ENCODE measurements at places on chromosomes 7 and 10.

DNA sequence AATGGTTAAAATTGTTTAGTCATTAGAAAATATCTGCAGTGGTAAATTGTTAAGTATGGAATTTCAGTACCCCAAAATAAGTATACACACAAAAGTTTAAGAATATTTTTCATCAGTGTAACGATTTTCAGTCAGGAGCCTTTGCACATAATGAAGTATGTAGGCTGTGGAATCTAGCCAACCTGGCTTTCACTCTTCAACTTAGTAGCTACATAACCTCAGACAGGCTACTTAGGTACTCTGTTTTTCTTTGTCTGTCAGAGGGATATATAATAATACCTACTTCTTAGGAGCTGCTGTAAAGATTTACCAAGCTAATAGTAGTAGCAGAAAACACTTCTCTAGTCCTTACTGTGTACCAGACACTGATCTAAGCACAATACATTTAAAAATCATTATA lies 137.5 kb downstream of the ZEB1 start:
- DNase-seq: no peak

DNA sequence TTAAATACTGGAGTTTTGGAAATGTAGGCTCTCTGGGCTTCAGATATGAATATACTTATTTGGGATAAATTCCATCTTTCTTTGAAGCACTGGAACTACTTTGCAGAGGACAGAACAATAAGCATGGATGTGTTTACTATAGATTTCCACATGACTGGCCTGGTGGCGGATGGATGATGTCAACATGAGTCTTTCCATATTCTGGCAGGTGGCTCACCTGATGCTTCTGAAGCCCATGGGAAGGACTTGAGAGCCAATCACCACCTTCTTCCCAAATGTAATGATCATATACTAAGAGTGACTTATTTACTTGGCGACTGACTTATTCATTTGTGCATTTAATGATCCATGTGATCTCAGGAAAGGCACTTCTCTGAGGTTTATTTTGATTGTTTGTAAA lies 110.5 kb downstream of the FANK1 start:
- no peak for DNase-seq

GRCh38 chr7:26958834-26959233 lies 94.4 kb upstream of the SKAP2 start:
- DNase-seq: no peak

DNA sequence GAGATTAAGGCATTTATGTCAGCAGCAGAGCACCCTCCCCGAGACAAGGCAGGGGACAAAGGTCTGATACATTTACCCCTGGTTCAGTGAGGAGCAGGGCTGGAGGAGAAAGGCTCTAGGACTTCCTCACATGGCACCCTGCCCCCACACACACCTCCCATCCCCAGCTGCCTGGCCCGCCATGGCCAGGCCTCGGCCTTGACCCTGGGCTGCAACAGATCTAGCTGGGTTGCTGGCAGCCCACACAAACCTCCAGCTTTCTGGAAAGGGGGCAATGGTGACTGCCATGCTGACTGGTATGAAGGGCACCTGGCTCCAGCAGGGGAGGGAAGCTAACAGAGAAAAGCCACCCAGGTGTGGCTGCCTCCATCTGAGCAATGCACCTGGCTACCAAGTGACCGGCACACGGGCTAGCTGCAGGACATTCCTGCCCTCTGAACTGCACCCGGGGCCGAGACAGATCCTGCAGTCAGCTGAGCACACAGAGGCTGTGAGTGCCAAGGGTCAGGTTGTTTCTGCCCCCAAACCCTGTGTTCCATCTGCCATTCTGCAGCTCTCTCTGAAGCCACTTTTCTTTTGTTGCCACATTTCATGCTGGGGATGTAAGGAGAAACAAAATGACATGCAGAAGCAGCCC lies 85.8 kb upstream of the LRRC18 start:
- DNase-seq: no peak

DNA sequence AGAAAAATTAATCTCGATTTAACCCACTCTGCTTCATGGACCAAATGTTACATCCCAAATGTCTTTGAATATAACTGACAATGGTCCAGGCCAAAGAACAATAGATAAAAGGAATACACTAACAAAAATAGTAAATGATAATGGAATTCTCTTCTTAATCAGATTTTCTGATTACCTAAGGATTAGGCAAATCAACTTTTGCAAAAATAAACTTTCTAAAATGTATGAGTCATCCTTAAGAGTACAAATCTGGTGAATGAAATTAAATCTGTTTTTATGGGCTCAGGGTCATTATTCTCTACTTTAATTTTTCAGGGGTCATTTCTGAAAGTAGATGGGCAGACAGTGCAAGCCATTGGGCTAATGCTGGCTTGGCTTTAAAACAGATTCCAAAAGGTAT lies 102.1 kb upstream of the FAM13C start:
- DNase-seq: no peak
